Activated T-cell treated with anti-CD3 and anti-CD28 coated beads, Interleukin-2, amount 50 U/mL, for 24 hours (primary cell): ENCODE measurements at places on chromosomes 5 and 9.

DNA sequence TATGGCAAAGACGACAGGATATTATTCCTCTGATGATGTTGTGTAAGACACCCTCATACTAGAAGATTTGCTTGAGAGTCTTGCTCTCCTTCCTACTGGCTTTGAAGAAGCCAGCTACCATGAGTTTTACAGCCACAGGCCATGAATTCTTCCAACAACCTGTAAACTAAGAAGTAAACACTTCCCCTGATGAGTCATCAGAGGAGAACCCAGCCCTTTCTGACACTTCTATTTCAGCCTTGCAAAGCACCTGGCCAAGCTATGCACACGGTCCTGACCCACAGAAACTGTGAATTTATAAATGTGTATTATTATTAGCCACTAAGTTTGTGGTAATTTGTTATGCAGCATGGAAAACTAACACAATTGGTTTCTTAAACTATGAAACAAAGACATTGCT, 288.8 kb upstream of the ADAMTSL1 start:
- no peaks in the 10 kb centered on the region for H3K36me3 ChIP-seq
- H3K4me1 ChIP-seq = no peaks in the 10 kb centered on the region
- H3K4me3 ChIP-seq = no peak overlapping the region
- no peak overlapping the region for H3K27ac ChIP-seq
- DNase-seq = no peak
- H3K27me3 ChIP-seq = no peaks in the 10 kb centered on the region

GRCh38 chr5:155332618-155333017, 319.1 kb downstream of the KIF4B start:
- no peak overlapping the region for H3K27ac ChIP-seq
- no peaks in the 10 kb centered on the region for H3K4me1 ChIP-seq
- H3K27me3 ChIP-seq = no peaks in the 10 kb centered on the region
- no peaks in the 10 kb centered on the region for H3K36me3 ChIP-seq
- DNase-seq = no peak
- H3K4me3 ChIP-seq = no peak overlapping the region

GRCh38 chr9:131500939-131501541, 1.7 kb upstream of the POMT1 start:
- peaks cover 75% of the 10 kb centered on the region for H3K4me1 ChIP-seq
- H3K27me3 ChIP-seq = no peaks in the 10 kb centered on the region
- DNase-seq = peak; percentile 68
- H3K27ac ChIP-seq = peak overlapping the region; percentile 92

DNA sequence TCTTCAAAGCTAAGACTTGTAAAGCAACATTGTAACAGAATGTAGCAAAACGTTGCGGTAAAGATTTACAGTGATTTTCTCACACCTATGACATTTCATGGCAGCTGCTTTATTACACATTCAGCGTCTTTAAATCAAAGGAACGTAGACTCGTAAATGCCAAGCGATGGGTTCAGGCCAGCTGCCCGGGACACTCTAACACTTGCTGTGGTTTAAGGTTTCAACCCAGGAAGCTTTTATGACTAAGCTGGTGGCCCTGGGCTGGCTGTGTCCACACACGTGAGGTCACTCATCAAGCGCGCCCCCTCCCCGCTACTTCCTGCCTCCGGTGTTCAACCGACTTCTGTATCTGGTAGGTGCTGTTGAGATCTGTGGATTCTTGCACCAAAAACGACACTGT, 2.5 kb downstream of the SLC6A18 start:
- no peak for DNase-seq
- H3K27me3 ChIP-seq = peaks cover 20% of the 10 kb centered on the region
- peaks cover 8% of the 10 kb centered on the region for H3K4me1 ChIP-seq
- H3K4me3 ChIP-seq = no peak overlapping the region

DNA sequence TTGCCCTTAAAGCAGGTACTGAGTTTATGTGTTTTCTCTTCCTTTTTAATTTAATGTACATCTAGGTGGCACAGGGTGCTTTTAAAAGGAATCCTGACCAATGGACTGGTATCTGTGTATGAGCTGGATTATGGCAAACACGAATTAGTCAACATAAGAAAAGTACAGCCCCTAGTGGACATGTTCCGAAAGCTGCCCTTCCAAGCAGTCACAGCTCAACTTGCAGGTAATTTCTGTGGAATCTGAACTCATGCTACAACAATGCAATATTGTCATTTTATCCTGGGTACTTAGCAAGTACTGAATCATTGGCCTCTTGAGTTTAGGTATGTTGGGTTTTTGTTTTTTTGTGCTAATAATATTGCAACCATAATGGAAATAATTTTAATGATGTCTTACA, 14.4 kb upstream of the TMOD1 start:
- no peak for DNase-seq
- no peak overlapping the region for H3K4me3 ChIP-seq
- no peaks in the 10 kb centered on the region for H3K27me3 ChIP-seq
- H3K27ac ChIP-seq = no peak overlapping the region
- no peaks in the 10 kb centered on the region for H3K4me1 ChIP-seq
